ENCODE measurements at places on chromosomes 2 and 18.
A peak's percentile ranks its signal among the peaks of the same experiment; 100 is the strongest.

GRCh38 chr2:31318361-31319336 lies 84.7 kb downstream of the EHD3 start:
- no peaks in the 10 kb centered on the region for H3K36me3 ChIP-seq
- H3K4me1 ChIP-seq, result peaks cover 41% of the 10 kb centered on the region
- no peaks in the 10 kb centered on the region for H3K27me3 ChIP-seq
- peak overlapping the region; percentile 85 for H3K27ac ChIP-seq
- peak; percentile 45 for DNase-seq

DNA sequence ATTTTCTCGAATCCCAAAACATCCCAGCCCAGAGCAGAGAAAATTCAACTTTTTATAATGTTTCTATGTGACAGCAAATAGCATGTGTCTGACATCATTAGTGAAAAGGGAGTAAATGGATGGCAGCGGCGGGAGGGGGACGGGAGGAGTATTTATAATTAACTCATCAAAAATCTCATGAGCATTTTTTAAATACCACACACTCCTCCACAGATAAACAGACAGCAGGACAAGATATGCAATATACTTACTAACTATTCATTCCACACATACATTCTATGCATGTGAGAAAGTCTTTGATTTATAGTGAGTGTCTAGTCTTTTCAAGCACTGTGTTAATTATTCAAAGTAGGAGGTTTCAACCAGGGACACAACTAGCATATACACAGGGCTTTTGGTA lies 107.6 kb downstream of the LRP2 start:
- no peak for DNase-seq
- H3K27ac ChIP-seq, result no peak overlapping the region
- no peaks in the 10 kb centered on the region for H3K27me3 ChIP-seq

- peaks cover 6% of the 10 kb centered on the region for H3K4me1 ChIP-seq
- no peak overlapping the region for H3K27ac ChIP-seq
- DNase-seq, result no peak
- H3K36me3 ChIP-seq, result no peaks in the 10 kb centered on the region
- H3K4me3 ChIP-seq, result no peak overlapping the region
- H3K27me3 ChIP-seq, result no peaks in the 10 kb centered on the region
Observed at GRCh38 chr2:58903427-58903826, 662.3 kb upstream of the FANCL start.

DNA sequence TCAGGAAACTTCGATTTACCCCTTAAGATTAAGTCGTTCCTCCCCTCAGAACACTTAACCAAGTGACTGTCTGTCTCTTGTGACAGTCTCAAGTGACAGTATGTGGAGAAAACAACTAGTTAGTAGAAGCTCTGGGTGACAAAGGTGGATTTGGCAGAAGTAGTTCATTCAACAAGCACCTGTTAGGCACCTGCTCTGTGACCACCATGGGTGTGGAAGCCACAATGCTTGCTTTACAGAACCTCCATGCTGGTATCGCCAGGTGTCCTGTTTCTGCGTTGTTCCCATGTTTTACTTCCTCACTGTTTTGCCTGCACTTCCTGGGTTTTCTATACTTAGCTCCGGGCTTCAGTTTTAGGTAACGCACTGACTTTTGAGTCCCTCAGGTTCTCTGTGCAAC lies 337.4 kb upstream of the DCC start:
- no peak overlapping the region for H3K27ac ChIP-seq
- H3K4me1 ChIP-seq, result no peaks in the 10 kb centered on the region
- H3K36me3 ChIP-seq, result no peaks in the 10 kb centered on the region
- H3K4me3 ChIP-seq, result no peak overlapping the region
- DNase-seq, result no peak

DNA sequence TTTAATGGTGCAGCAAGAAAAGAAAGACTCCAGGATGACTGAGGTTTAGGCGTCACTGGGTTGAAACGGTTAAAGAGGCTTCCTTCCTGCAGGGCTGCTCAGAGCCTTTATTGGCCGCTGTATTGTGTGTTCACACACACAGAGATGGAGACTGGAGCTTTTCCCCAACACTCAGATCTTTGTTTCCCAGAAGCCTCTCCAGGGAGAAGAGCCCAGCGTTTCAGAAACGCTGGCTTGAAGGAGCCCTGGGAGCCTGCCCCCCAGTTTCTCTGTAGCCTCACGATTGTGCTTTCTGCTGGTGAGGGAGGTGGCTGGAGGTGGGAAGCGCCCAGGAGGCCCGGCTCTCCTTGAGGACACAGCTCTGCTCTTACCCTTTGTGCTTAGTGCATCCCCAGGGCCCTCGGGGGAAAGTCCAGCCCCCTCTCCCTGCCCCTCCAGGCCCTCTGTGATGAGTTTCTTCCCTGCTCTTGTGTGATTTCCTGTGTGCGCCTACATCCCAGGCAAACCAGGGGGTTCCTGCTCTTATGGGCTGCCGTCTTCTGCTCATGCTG lies 37.1 kb downstream of the RRM2 start:
- H3K4me3 ChIP-seq, result no peak overlapping the region
- no peak overlapping the region for H3K27ac ChIP-seq
- peaks cover 36% of the 10 kb centered on the region for H3K36me3 ChIP-seq
- H3K27me3 ChIP-seq, result no peaks in the 10 kb centered on the region

DNA sequence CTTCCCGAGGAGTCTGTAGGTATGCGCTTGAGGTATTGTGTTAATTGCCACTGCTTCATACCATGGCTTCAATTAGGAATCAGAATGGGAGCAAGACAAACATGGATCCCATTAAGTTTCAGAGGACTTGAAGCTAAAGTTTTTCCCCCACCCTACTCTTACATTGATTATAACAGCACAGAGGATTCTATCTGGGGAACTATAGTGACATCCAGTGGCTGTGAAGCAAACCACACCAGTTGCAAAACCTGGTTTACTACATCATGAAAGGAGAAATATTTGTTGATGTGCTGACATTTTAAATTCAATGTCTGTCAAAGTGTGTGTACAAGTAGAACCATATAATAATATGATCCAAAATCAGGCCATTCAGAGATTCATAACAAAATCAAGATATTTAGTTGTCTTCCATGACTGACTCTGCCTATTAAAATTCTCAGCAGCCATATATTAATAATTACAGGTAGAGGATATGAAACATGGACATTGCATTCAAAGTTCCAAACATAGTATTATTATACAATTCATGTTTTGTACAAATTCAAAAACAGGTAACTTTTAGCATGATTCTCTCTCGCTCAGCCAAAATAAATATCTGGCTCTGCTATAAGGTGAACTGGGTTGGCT lies 82.9 kb downstream of the GRB14 start:
- DNase-seq, result no peak
- no peaks in the 10 kb centered on the region for H3K36me3 ChIP-seq
- H3K27me3 ChIP-seq, result no peaks in the 10 kb centered on the region
- H3K4me3 ChIP-seq, result no peak overlapping the region

Measured in CD14-positive monocyte (primary cell).